ENCODE measurements at places on chromosomes 16 and 17.

GRCh38 chr16:57727610-57728009, 8.0 kb upstream of the KATNB1 start:
- no peak for DNase-seq

- no peak for DNase-seq
These were observed 31.9 kb downstream of the CMC2 start for GRCh38 chr16:80974649-80975376.

DNA sequence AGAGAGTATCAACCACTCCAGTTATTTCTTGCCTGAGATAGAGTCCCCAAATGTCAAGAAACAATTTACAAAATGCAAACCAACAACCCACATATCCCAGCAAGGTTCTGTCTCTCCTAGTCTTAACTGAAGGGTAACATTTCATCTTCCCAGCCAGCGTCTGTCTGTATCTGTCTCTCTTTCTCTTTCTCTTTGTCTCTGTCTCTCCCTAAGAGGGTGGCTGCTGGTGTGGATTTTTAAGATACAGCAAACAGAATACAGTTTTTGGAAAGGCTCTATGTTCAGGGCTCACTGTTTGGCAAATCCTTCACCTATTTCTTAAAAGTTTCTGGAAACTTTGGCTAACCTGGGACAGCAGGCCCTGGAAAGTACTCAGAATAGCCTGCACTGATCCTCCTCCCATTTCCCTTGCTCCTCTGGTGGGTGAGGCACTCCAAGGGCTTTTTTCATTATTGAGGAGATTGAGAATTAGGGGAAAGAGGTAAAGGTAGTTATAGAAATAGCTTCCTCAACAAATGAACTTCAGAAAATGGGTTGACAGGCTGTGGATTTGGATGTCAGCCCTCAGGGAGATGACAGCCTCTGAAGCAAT, 6.2 kb downstream of the HOXB4 start:
- DNase-seq = no peak

DNA sequence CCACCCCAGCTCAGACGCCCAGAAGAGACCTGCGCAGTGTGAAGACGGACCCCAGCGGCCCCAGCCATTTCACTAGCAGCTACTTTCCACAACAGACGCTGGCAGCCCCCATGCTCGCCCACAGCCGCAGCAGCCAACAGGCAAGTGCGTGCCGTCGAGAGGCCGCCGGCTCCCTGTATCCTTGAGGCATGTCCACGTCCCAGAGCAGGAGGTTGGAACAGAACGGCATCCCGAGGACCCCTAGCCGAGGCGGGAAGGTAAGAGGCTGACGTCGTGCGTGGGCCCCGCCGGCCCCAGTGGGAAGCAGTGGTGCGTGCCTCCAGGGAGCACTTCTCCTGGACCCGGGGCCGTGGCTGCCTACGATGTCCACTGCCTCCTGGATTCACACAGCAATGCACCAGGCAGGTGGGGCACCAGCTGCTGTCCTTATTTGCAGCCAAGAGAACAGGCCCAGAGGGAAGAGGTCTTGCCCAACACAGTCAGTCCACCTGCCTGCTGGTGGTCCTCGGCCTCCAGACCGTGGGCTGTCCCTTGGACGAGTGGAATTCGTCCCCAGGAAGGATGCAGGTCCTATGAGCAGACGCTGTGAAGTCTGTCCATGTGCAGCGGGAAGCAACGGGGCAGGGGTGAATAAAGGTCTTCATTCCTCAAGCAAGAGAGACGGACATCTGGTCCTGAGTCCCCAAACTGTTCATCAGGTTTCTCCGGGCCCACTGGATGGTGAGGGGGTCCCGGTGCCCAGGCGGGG, 38.5 kb downstream of the SLC7A5 start:
- no peak for DNase-seq

- no peak for DNase-seq
These were observed 298.4 kb upstream of the SALL1 start for GRCh38 chr16:51449441-51449840.

- no peak for DNase-seq
These were observed 7.6 kb downstream of the CBX8 start for GRCh38 chr17:79788989-79789942.

DNA sequence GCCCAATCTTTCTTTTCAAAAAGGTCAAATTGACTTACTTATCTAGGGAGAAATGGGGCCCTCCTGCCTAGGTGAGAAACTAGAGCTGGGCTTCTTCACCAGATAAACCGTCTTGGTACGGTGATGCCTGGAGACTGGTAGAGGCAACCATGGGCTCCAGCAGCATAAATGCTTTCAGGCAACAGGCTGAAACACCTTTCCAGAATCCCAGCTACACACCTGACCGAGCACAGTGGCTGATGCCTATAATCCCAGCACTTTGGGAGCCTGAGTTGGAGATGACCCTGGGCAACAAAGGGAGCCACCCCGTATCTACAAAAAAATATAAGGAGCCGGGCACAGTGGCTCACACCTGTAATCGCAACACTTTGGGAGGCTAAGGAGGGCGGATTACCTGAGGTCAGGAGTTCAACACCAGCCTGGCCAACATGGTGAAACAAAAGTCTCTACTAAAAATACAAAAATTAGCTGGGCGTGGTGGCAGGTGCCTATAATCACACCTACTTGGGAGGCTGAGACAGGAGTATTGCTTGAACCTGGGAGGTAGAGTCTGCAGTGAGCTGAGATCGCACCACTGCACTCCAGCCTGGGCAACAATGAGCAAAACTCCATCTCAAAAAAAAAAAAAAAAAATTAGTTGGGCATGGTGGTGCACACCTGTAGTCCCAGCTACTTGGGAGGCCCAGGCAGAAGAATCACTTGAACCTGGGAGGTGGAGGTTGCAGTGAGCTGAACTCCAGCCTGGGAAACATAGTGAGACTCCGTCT, 8.0 kb downstream of the TRAF4 start:
- no peak for DNase-seq

- DNase-seq = no peak
These were observed 1.8 kb downstream of the KRTAP9-4 start for GRCh38 chr17:41251261-41251660.

DNA sequence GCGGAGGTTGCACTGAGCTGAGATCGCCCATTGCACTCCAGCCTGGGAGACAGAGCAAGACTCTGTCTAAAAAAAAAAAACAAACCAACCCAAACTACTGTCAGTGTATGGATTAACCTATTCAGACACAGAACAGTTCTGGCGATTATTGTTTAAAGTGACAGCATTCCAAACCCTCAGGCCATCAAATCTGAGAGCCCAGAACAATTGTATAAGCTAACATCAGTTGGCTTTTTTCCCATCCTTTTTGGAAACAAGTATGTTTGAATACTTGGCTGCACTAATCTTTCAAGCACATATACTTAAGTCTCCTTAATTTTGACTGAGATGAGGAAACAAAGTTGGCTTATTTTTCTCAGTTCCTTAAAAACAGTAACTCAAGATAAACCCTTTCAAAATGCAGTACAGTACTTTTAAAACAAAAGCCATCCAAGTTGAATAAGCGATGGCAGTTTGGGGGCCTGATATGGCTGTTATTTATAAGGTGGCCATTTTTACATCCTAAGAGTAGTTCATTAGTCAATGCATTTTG, 1.4 kb downstream of the ZSWIM7 start:
- no peak for DNase-seq

GRCh38 chr17:34879146-34879545, 82.1 kb downstream of the CCT6B start:
- DNase-seq = no peak

- DNase-seq = no peak
These were observed 22.4 kb upstream of the MFSD6L start for GRCh38 chr17:8821446-8822105.

DNA sequence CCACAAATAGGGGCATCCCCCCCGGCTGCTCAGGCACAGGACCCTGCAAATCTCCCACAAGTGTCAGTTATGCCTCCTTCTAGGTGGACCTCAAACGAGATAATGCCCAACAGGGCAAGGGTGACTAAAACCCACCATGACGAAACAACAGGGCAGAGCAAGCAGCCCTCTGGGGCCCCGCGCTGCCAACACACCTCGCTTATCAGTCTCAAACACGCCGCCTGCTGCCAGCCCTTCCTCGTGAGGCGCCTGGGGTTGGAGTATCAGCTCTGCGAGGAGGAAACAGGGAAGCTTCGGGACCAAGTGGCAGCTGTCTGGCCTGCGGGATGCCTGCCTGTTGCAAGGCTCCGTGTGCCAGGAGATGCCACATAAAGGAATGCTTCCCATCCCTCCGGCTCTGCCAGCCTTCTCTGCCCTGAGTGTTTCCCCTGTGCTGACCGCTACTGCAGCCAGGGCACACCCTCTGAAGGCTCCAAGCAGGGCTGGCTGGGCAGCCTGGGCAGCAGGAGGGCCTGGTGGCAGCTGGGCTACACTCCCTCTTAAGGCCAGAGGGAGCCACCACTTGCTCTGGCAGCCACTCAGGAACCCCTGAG, 2.5 kb downstream of the SMIM5 start:
- no peak for DNase-seq

- DNase-seq = no peak
These were observed 58.9 kb downstream of the TK2 start for GRCh38 chr16:66490774-66491715.

- DNase-seq = no peak
These were observed 1.3 kb downstream of the WNK4 start for GRCh38 chr17:42781639-42782165.

- DNase-seq = no peak
These were observed 28.3 kb upstream of the TENT4B start for GRCh38 chr16:50124769-50125168.

- no peak for DNase-seq
These were observed 52.8 kb upstream of the SMIM36 start for GRCh38 chr17:55564081-55564480.

DNA sequence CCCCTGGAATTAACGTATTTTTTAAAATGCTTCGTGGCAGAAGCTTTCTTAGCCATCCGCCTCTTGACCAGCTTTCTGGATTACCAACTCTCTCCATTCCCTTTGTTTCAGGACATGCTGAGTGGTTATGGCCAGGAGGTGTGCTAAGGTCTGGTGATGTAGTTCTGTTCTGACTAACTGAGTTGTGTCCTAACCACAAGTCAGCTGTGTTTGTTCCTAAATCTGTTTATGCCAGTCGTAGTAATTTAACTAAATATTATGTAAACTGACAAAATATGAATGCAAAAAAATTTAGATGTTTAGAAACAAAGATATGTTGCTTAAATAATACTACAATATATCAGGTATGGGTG, 61.6 kb downstream of the MRTFB start:
- peak; percentile 7 for DNase-seq

DNA sequence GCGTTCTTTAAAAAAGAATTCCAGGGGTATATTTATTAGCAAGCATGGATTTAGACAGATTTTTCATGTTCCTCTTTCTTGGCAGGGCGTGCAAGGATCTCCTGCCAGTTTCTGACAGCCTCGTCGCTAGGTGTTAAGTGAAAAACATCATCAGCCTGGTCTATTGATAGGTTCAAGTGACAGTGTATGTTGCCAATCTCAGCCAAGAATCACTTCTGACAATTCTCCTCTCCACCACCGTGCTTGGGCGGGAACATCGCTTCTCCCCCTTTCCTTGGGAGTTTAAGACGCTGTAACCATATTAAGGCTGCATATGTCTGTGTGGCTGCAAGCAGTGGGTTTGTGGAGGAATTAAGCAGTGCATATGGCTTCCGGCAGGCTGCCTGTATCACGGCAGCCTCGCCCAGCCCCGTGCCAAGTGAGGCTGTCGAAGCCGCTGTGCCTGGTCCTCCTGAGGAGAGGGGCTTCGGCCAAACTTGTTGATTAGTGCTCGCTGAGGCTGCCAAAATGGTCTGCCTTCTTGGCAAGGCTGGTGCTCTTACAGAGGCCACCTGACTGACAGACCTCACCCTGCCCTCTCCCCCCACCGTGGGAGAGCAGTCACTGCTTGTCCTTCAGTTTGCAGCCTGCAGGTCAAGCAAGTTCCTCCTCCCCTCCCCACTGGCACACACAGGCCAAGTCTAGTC, 132.2 kb upstream of the MPHOSPH6 start:
- no peak for DNase-seq

DNA sequence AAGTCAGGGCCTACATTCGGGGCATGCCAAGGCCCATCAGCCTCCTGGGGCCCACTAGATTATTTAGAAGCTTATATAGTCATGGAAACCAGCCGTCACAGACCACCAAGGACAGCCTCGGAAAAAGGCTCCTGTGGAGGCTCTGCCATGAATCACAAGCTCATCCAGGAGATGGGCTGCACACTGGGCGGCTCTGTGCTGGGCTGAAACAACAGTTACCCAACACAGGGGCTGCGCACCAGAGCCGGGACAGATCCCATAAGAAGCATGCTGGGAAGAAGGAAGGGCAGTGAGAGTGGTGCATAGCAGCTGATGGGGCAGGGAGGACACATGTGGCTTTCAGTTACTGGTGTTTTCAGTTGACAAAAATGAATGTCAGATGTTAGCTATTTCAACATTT, 67.7 kb upstream of the GSG1L start:
- DNase-seq = no peak

DNA sequence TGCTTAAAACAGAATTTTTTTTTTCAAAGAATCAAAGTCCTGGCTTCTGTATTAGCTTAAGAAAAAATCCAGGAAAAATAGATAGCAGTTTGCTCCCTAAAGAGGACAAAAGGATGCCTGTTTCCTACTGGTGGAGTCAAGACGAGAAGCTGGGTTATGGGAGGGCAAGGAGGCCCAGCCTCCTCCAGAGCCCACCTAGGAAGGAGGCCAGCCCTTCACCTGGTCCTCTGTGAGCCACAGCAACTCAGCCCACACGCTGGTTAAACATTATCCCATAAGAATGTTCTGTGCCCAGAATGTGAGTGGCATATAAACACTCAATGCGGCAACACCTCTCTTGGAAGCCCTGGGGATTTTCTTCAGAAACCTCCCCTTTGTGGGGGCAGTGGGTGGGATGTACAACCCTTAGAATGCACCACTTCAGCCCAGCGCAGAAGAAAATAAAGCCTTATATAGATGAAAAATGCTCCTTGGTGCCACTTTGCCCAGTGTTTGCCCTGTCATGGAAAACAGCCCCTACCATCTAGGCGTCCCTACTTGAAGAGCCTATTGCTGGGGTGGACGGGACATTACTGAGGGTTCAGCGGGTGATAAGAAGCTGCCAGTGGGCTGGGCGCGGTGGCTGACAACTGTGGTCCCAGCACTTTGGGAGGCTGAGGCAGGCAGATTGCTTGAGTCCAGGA, 48.0 kb downstream of the TEKT5 start:
- DNase-seq = no peak

DNA sequence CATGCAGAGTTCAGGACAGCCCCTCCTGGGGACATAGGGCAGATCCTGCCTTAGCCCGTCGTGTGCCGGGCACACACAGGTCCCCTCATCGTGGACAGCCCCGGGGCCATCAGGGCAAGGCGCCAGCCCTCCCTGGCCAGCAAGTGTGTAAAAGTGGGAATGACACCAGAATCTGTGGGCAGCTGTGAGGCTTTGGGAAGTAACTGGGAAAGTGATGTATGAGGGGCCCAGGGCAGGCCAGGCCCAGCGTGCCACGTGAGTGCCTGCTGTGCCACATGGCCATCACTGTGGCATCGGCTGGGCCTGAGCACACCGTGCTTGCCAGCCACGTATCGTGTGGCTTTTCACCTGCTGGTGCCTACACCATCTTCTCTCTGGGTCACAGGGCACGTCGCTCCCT, 26.6 kb downstream of the ACSF3 start:
- peak; percentile 15 for DNase-seq

DNA sequence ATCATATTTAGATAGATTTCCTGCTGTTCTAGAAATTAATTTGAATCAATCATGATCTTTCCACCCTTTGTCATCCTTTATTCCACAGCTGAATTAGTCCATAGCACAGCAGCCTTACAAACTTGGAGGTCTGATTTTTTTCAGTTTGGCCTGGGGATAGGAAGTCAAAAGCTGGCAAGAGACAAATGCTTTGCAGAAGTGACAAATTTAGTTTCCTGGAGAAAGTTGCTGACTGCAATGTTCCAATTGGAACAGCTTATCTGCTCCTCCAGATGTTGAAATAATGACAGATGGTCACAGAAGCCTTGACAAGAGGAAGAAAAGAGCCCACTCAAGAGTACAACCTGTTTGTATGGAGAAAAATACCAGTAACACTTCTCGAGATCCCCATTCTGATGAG, 1276.1 kb upstream of the CDH8 start:
- DNase-seq = no peak

Data from GM06990 (cell line).